Activated CD8-positive, alpha-beta memory T cell treated with anti-CD3 and anti-CD28 coated beads for 4 hours (primary cell): ENCODE measurements at places on chromosomes 4 and X.

- no peak for DNase-seq
These were observed 52.7 kb downstream of the STARD8 start for GRCh38 chrX:68699960-68700746.

GRCh38 chr4:157304769-157305168 is 84.2 kb downstream of the GRIA2 start:
- DNase-seq, result no peak

- no peak for DNase-seq
These were observed 5.5 kb upstream of the NXF3 start for GRCh38 chrX:103098488-103098887.

- no peak for DNase-seq
These were observed 16.1 kb downstream of the IGSF1 start for GRCh38 chrX:131273011-131273410.

- DNase-seq, result no peak
These were observed 32.0 kb downstream of the ZNF185 start for GRCh38 chrX:152929898-152930297.

DNA sequence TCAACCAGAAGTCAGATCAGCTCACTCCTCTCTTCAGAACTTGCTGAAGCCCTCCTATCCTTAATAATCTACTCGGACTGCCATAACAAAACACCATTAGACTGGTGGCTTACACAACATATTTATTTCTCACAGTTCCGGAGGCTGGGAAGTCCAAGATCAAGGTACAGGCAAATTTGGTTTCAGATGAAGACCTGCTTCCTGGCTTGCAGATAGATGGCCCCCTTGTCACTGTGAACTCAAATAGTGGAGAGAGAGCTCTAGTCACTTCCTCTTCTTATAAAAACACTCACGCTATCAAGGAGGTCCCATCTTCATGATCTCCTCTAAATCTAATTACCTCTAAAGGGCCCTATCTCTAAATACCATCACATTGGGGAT is 125.1 kb downstream of the CAMK2D start:
- no peak for DNase-seq

DNA sequence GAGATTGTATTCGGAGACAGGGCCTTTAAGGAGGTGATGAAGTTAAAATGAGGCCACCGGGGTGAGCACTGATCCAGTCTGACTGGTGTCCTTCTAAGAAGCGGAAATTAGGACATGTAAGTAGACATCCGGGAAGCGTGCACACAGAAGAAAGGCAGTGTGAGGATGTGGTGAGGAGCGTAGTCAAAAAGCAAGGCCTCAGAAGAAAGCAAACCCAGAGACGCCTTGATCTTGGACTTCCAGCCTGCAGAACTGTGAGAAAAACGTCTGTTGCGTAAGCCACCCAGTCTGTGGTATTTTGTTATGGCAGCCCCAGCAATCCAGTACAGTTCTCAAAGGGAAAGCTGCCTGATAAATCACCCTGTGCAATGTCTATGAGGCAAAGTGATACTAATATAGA is 153.5 kb downstream of the KCNIP4 start:
- no peak for DNase-seq

DNA sequence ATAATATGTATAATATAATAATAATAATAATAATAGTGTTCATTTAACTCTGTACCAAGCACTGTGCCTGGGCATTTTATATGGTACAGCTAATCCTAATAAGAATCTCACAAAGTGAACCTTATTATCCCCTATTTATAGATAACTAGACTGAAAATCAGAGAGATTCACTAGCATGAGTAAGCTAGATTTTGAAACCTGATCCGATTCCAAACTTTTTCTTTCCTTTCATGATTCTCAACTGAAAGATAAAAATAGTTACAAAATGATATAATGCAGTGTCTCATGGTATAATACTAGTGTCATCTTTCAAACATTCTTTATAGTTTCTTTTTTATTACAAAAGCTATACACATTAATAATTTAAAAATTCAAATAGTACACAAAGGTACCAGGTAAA is 55.9 kb upstream of the RNF128 start:
- no peak for DNase-seq
